ENCODE measurements at places on chromosomes 7 and 10. TPM values are rescaled to one million over a fixed set of nuclear protein-coding genes. Genes with fewer than 3 reads are reported as not detected.

Gene FAM241B
- 9.6 TPM for total RNA-seq

Gene HHEX
- total RNA-seq: not detected

Gene LIPN
- not detected for total RNA-seq

Gene CTTNBP2
- not detected for total RNA-seq

Gene PNLIPRP1
- total RNA-seq: not detected

Gene CHN2
- total RNA-seq: 0.39 TPM

Gene MYOF
- total RNA-seq: 37.8 TPM

Gene VPS37D
- total RNA-seq: 0.35 TPM

Gene ZNF25
- total RNA-seq: 7.3 TPM

Gene KCTD7
- total RNA-seq: 7.8 TPM

Gene SPAM1
- not detected for total RNA-seq

Gene ATRNL1
- total RNA-seq: 0.21 TPM

Gene MTERF1
- total RNA-seq: 16.7 TPM

Gene STAM
- 23.8 TPM for total RNA-seq

Gene STAG3
- 24.7 TPM for total RNA-seq

Gene PNLIP
- total RNA-seq: not detected

Gene CPA2
- 0.18 TPM for total RNA-seq
